ENCODE measurements at places on chromosomes 3 and 15. TPM values are rescaled to one million over a fixed set of nuclear protein-coding genes. Genes with fewer than 3 reads are reported as not detected.

CSPG5 gene
- not detected for total RNA-seq

DNA sequence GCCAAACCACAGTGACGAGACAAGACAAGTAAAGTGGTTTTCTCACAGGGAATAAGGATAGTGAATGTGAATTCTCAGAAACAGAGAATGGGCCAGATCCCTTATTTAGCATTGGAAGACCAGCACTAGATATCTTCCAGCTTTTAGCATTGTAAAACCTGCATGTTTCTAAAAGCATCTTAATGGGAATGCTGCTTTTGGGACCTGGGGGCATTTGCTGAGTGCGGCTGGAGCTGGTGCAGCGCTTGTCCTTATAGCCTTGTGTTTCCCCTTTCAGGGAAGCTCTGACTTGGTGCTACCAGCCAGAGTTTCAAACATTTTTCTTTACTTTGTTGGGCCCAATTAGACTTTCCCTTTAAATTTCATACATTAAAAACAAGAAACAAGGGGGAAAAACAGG, 52.9 kb downstream of the CLSTN2 start:
- DNase-seq, result no peak

- DNase-seq, result no peak
Measured at GRCh38 chr3:127629467-127630403, 750 bp downstream of the PODXL2 start.

GRCh38 chr15:68791431-68792283, 29.0 kb downstream of the ANP32A start:
- DNase-seq, result no peak

TUSC7 gene
- total RNA-seq, result not detected

DNA sequence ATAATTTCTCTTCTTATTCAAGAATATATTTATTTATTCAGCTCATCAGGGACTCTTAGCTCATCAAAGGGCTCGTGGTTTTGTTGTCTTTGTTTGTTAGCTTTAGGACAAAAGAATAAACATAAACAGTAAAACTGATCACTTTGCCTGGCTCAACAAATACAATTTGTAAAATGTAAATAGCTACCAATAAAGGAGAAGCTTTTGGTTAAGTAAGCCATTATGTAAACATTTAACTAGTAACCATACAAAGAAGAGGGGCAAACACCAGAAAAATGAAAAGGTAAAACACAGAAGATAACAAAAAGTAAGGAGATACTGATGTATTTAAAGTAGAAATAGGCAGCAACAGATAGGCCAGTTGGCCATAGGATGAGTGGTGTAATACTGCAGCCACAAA, 761.7 kb downstream of the ROBO1 start:
- no peak for DNase-seq

DNA sequence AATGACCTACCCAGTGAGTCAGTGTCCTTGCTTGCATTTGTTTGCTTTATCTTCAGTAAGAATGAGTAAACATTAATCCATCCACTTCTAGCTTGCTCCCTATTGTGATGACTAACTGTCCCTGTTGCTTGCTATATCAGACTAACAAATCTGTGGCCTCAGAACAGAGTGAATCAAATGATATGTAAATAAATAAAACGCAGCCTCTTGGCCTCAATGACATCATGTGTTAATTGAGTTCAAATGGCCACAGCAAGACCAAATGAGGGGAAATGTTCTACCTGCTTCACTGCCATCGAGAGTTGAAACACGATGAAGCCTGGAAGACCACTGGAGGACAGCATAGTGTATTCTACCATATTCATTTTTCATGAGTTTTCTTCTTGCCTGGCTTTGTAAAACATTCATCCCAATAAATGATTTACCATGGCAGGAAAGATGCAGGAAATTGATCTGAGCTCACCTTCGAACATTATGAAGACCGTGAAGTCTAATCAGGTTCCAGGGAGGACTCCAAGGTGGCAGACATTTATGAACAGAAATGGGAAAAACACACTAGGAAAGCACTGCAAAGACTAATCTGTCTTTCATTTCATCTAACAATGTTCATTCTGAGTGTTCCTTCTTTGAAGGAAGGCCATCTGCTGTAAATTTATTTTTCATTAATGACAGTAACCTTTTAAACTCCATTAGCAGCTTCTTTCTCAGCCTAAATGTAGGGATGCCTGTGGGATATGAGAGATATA, 1144.5 kb downstream of the TUSC7 start:
- no peak for DNase-seq

WDR53 gene
- total RNA-seq, result 1.5 TPM
